Stimulated activated CD8-positive, alpha-beta memory T cell treated with anti-CD3 and anti-CD28 coated beads, Interleukin-12 subunit alpha, Interleukin-12 subunit beta, amount 100 ng/mL, for 4 hours (primary cell): ENCODE measurements at places on chromosomes 3 and 15.

- DNase-seq = no peak
These were observed 119.9 kb upstream of the GAP43 start for GRCh38 chr3:115503394-115503793.

GRCh38 chr3:64150623-64151207, 74.6 kb downstream of the PRICKLE2 start:
- no peak for DNase-seq

DNA sequence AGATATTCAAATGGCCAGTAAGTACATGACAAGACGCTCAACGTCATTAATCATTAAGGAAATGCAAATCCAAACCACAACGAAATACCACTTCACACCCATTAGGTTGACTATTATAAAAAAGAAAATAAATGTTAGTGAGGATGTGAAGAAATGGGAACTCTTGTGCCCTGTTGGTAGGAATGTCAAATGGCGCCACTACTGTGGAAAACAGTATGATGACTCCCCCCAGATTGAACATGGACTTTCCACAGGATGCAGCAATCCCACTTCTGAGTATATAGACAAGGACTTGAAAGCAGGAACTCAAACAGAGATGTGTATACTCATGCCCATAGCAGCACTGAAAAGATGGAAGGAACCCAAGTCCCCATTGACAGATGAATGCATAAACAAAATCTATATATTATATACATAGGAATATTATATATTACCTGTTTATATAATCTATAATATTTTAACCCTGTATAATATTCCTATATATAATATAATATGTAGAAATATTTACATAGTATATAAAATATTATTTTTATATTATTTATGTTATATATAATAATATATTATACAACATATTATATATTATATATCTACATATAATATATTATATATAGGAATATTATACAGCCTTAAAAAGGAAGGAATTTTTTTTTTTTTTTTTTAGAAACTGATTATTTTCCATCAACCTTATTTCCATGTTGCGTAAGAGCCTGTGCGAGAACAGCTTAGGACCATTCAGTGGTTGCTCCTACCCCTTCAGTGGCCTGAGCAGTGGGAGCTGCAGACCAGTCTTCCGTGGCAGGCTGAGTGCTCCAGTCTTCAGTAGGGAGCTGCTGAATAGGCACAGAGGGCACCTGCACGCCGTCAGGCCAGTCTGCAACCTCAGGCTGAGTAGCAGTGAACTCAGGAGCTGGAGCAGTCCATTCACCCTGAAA, 17.6 kb upstream of the PIGZ start:
- no peak for DNase-seq

DNA sequence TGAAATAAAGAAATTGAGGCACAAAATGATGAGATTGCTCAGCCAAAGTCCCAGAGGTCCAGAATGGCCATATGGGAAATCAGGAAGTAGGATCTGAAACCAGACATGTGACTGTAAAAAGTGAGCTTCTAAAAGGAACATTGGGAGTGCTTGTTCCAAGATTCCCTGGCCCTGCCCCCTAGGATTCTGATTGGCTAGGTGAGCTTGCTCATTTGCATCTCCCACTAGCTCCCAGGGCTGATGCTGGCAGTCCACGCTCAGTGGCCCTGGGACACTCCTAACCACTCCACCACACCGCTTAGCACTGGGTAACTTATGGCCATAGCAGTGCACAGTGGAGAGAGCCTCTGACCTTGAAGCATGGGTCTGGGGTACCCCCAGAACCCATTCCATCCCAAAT, 326.7 kb downstream of the NTRK3 start:
- no peak for DNase-seq

DNA sequence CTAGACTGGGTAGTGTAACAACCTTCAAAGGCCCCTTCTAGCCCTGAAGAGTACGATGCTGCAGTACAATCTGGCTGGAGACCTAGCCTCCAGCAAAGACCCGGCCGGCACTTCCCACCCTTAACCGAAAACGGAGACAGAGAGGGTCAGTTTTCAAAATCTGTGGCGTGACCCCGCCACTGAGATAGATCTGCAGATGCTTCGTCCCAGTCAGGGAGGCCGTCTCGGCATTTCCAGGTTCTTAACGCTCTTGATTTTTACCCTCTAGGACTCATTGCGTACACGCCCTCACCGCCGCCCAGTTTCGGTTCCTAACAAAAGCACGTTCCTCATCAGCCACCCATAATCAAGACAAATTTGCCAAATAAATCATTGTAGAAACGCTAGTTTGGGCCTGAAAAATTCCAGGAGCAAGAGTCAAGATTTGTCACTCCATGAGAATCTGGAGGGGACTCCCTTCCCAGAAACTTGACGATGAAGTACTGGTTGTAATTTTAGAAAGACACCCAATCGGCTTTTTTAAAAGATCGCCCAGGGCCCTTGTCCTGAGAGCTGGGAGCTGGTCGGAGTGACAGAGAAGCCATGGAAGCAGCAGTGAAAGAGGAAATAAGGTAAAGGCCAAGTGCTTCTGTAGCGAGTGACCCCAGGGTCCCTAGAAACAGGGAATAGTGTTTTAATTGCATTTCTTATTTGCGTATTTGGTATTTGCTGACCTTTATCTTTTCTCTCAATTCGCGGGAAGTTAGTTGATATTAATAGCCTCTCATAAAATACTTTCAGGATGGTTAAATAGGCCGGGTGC, 868 bp upstream of the TMEM87A start:
- DNase-seq = peak; percentile 39

GRCh38 chr3:139231555-139232281, 112.1 kb upstream of the MRPS22 start:
- DNase-seq = no peak

- no peak for DNase-seq
These were observed 637.7 kb upstream of the TBL1XR1 start for GRCh38 chr3:177835008-177835407.

DNA sequence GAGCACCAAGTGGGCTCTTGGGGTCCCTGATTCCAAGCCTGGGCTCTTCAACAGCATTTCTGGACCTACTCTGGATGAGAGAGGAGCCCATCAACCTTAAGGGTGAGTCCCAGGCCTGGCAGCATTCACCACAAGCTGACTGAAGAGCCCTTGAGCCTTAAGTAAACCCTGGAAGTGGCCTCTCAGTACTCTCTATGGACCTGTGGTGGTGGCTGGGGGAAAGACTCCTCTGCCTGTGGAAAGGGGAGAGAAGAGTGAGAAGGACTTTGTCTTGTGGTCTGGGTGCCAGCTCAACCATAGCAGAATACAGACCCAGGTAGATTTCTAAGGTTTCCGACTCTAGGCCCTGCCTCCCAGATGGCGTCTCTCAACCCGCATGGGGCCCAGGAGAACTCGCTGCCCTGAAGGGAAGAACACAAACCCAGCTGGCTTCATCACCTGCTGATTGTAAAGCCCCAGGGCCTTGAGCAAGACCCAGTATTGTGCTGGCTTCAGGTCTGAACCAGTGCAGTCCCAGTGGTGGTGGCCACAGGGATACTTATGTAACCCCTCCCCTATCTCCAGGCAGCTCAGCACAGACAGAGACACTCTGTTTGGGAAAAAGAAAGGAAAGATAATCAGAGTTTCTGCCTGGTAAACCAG, 71.4 kb downstream of the TFDP2 start:
- DNase-seq = no peak

GRCh38 chr3:36817806-36818533, 53.6 kb upstream of the DCLK3 start:
- no peak for DNase-seq

GRCh38 chr3:121996441-121996840, 25.6 kb downstream of the ILDR1 start:
- DNase-seq = no peak

GRCh38 chr3:105166893-105167292, 199.8 kb upstream of the ALCAM start:
- no peak for DNase-seq

- DNase-seq = no peak
These were observed 45.9 kb upstream of the RASA2 start for GRCh38 chr3:141440942-141441341.

- no peak for DNase-seq
These were observed 7.4 kb upstream of the PCOLCE2 start for GRCh38 chr3:142896201-142896755.

DNA sequence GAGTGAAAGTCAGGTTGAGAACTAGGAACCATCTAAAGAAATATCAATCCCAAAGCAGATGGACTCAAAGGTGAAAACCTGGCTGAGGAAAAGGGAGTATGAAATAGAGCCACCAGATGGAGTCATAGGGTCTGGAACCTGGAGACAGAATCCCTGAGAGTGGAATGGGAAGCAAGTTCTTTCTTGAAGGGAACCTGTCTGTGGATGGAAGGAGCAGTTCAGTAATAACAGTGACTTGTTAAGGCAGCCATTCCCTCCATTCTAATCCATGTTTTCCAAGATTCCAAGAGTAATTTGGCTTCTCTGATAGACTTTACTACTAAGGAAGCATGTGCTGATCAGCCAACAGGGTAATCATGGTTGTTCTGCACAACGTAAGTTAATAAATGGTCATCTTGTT, 22.5 kb upstream of the AQP9 start:
- no peak for DNase-seq

DNA sequence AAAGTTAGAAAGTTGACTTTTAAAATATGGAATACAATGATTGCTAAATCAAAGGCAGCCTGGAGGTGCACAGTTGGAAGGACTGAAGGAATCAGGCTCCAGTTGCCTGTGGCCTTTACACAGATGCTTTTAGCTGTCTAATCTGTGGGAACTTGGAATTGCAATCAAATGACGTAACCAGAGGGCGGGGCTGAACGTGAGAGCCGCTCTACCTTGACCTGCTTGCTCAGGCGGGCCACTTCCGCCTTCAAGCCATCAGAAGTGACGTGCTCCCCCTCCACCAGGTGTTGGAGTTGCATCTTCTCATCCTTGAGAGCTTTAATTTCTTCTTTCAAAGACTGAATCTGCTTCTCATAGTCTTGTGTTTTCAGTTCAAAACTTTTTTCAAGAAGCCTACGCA, 37.7 kb upstream of the GNB5 start:
- DNase-seq = no peak
